Fibroblast of villous mesenchyme (primary cell): ENCODE measurements at places on chromosomes 7 and 10. TPM values are rescaled to one million over a fixed set of nuclear protein-coding genes. Genes with fewer than 3 reads are reported as not detected.

Gene GPR26
- total RNA-seq, result not detected in 2 replicates

Gene ATG9B
- under 0.01 and 0.32 TPM in 2 replicates for total RNA-seq

Gene PPIA
- total RNA-seq, result 2,028 and 2,422 TPM in 2 replicates

Gene PDSS1
- total RNA-seq, result 4.2 and 6.0 TPM in 2 replicates

Gene RGR
- total RNA-seq, result not detected in 2 replicates

Gene HDAC9
- total RNA-seq, result 16.8 and 25.8 TPM in 2 replicates
